Stimulated activated CD8-positive, alpha-beta memory T cell treated with anti-CD3 and anti-CD28 coated beads, Interleukin-15, amount 100 ng/mL, for 4 hours (primary cell): ENCODE measurements at places on chromosomes 6 and 20.
A peak's percentile ranks its signal among the peaks of the same experiment; 100 is the strongest.

GRCh38 chr20:16423311-16424212, 149.7 kb downstream of the KIF16B start:
- no peak for DNase-seq

GRCh38 chr20:416950-417800, 9.1 kb downstream of the RBCK1 start:
- DNase-seq, result no peak

- DNase-seq, result no peak
These were observed 78.5 kb upstream of the FRMD1 start for GRCh38 chr6:168157272-168158212.

DNA sequence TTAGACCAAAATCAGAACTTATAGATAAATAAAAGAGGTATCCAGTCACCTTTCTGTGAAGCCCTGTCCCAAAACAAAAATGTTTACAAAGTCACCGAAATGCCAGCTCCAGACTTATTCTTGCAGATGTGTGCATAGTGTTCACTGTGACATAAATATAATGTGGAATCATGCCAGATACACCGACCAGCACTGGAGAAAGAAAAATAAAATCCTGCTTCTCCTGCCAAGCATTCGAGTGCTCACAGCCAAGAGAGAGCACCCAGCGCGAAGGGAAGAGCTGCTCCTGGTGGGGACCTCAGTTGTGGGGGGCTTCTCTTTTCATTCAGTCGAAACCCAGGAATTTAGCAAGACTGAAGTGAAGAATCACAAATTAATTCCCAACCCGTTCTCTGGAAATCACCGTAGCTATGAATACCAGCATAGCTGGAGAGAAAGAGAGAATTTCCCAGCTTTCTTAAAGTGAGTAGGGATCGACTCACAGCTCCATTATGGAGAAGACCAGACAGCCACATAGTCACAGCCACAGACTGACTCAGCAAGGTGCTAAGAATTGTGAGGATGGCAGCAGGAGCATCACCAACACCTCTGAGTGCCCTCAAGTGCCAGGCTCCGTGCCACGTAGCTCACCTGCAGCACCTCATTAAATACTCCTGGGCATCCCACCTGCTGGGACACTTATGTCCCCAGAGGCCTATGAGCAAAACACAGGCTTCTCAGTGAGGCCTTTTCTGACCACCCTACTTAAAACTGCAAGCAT, 33.2 kb downstream of the BFSP1 start:
- no peak for DNase-seq

GRCh38 chr20:46089167-46089416, 670 bp downstream of the NCOA5 start:
- DNase-seq, result no peak

DNA sequence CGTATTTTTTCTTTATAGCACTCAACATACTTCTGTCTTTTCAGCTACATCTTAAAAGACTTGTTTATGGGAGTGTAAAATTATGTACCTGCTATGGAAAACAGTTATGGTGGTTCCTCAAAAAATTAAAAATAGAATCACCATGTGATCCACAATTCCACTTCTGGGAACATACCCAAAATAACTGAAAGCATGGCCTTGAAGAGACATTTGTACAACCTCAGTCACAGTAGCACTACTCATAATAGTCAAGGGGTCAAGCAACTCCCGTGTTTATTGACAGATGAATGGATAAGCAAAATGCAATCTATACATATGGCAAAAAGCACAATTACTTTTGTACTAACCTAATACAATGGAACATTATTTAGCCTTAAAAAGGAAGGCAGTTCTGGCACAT, 74.5 kb downstream of the METTL24 start:
- DNase-seq, result no peak

DNA sequence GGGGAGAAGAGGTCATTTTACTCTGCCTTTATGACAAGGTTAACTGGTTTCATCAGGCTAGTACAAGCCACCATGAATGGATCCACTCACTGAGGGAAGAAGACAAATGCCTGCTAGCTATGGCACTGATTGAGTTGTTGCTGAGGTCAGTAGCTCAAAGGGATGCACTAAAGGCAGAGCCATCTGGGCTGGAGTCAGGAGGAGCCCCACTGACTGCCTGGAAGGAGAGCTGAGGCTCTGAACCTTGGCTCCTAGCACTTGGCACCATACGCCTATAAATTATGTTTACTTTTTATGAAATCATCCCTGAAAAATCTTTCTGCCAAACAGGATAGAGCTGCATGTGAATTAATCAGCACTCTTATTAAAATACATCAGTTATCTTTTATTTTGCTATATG, 104.6 kb downstream of the DTD1 start:
- DNase-seq, result no peak

DNA sequence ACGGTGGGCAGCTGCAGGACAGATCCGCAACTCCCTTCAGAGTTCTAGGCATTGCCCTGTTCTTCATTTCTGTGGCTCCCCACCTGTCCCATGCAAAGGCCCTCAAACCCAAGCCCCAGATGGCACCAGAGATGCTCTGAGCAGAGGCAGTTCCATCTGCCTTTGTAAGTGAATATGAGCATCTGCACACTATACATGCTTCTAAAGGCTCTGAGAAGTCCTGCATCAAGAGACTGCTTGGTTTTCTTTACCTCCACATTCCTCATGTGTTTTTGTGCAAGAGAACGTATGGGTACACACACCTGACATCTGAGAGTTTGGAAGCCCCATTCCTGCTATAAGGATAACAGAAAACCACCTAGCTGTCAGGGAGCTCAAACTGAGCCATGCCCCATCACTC, 14.4 kb upstream of the CST7 start:
- DNase-seq, result no peak

- peak; percentile 17 for DNase-seq
These were observed 11.0 kb downstream of the ALDH8A1 start for GRCh38 chr6:134938896-134939295.

DNA sequence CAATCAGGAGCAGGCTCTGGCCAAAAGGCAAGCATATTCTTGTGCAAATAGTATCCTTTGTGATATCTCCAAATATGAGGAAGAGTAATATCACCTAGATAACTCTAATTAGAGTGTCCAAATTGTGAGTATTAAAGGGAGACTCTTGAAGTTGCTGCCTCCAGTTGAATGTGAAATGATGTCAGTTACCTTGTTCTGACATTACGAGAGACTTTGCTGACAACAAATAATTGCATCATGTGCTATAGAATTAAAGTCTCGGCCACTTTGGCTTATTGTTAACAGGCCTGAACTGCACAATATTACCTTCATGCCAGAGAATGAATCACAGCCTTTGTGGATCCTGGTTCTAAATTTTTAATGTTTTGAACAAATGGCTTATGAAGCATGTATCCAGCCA, 106.5 kb downstream of the AIG1 start:
- DNase-seq, result no peak

- DNase-seq, result no peak
These were observed 2.4 kb downstream of the CST9 start for GRCh38 chr20:23603321-23603720.

DNA sequence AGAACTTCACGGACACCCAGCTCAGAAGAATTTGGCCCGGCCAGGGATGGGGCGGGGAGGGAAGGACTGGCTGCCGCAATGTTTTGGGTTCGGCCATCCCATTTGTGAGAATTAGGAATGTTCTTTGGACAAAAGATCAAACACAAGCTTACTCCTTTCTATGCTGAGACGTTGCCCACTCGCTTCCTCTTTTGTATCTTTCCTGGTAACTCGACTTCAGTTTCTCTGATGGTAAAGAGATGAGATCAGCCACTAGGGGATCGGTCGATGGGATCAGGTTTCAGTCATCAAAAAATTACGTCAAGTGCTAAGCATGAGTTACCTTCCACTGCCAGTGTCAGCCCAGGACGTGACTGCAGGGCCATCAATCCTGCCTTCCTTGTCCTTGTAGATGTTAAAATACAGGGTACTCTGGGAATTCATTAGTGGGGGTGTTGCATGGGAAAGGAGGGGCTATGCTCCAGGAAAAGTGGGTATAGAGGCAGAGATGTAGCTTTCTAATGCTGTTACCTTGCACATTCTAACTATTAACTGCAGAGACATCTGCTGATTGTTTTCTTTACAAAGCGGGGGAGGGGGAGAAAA, 190.2 kb downstream of the TSHZ2 start:
- no peak for DNase-seq

- DNase-seq, result no peak
These were observed 26.7 kb upstream of the IRF4 start for GRCh38 chr6:364609-365540.

GRCh38 chr20:17504898-17505635, 26.1 kb downstream of the BFSP1 start:
- peak; percentile 10 for DNase-seq

DNA sequence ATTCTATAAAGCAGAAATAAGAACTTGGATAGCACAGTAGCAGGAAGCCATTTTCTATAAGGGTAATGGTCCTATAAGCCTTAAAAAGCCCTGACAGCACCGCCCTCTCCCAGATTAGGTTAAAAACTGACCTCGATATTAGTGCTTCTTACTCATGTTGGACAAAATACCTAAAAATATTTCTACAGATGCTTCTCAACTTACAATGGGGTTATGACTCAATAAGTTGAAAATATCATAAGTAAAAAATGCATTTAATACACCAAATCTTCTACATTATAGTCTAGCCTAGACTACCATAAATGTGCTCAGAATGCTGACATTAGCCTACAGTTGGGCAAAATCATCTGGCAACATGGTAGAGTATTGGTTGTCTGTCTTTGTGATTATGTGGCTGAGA, 70.3 kb downstream of the SESN1 start:
- DNase-seq, result no peak
